ENCODE measurements at places on chromosomes 4 and X. TPM values are rescaled to one million over a fixed set of nuclear protein-coding genes. Genes with fewer than 3 reads are reported as not detected.

Gene FGFBP2
- polyA plus RNA-seq, result 0.61 TPM

Gene NXF2B
- polyA plus RNA-seq, result not detected

Gene KCND1
- polyA plus RNA-seq, result 0.41 TPM

Gene HSFX1
- 0.51 TPM for polyA plus RNA-seq

Gene ITGB1BP2
- 1.3 TPM for polyA plus RNA-seq

Gene CENPVL3
- not detected for polyA plus RNA-seq

Gene TCEAL5
- 0.14 TPM for polyA plus RNA-seq

Gene TKTL2
- polyA plus RNA-seq, result not detected

Gene NOCT
- 1.8 TPM for polyA plus RNA-seq

Gene TIGD4
- 0.04 TPM for polyA plus RNA-seq

Gene P2RY10
- 0.46 TPM for polyA plus RNA-seq

Gene PORCN
- polyA plus RNA-seq, result 16.8 TPM

Gene MMAA
- polyA plus RNA-seq, result 8.3 TPM

Gene PRRG3
- polyA plus RNA-seq, result 0.09 TPM

Gene CYBB
- 0.67 TPM for polyA plus RNA-seq

Gene PFKFB1
- polyA plus RNA-seq, result 0.26 TPM

Gene ERAS
- 0.05 TPM for polyA plus RNA-seq

Gene ARSD
- polyA plus RNA-seq, result 10.9 TPM

Gene HHIP
- polyA plus RNA-seq, result not detected

Gene FHIP1A
- 4.6 TPM for polyA plus RNA-seq

Gene CRMP1
- polyA plus RNA-seq, result 0.35 TPM

Gene TCEANC
- 0.85 TPM for polyA plus RNA-seq

Gene LDOC1
- 12.3 TPM for polyA plus RNA-seq

Gene CHRNA9
- not detected for polyA plus RNA-seq

Gene SSX4
- not detected for polyA plus RNA-seq

Gene SNCA
- polyA plus RNA-seq, result 2.0 TPM

Gene EGF
- 0.10 TPM for polyA plus RNA-seq

Gene SYNPO2
- 46.9 TPM for polyA plus RNA-seq

Gene CPE
- 7.0 TPM for polyA plus RNA-seq

Gene RPA4
- 0.18 TPM for polyA plus RNA-seq

Gene IRS4
- not detected for polyA plus RNA-seq

Gene STARD8
- 0.86 TPM for polyA plus RNA-seq

Gene STBD1
- polyA plus RNA-seq, result 2.7 TPM

Gene SPANXN3
- not detected for polyA plus RNA-seq

Gene ATRX
- 12.3 TPM for polyA plus RNA-seq

Gene CSTF2
- polyA plus RNA-seq, result 21.5 TPM

Gene TRIM60
- not detected for polyA plus RNA-seq

Gene ZNF732
- polyA plus RNA-seq, result 0.21 TPM

Gene CLCN4
- polyA plus RNA-seq, result 0.06 TPM

Gene DDIT4L
- 0.12 TPM for polyA plus RNA-seq

Gene JCHAIN
- polyA plus RNA-seq, result 4.2 TPM

Gene PCGF3
- 27.0 TPM for polyA plus RNA-seq

Gene FMR1
- polyA plus RNA-seq, result 12.7 TPM

Gene RBMXL3
- not detected for polyA plus RNA-seq

Gene CFI
- polyA plus RNA-seq, result 5.7 TPM

Gene PAGE3
- polyA plus RNA-seq, result not detected

Gene SLC9B1
- polyA plus RNA-seq, result 0.08 TPM

Gene AMBN
- not detected for polyA plus RNA-seq

Gene MXRA5
- polyA plus RNA-seq, result 1.6 TPM

Gene ARHGAP36
- polyA plus RNA-seq, result not detected

Gene RHOH
- polyA plus RNA-seq, result 0.87 TPM

Gene TRIM75
- not detected for polyA plus RNA-seq

Gene ZNF630
- 1.5 TPM for polyA plus RNA-seq

Gene GRIA3
- 0.05 TPM for polyA plus RNA-seq
